Activated CD4-positive, alpha-beta T cell treated with anti-CD3 and anti-CD28 coated beads for 24 hours (primary cell): ENCODE measurements at places on chromosomes 1 and 21.

GRCh38 chr1:22688466-22688865 lies 22.2 kb upstream of the EPHB2 start:
- DNase-seq = no peak

- no peak for DNase-seq
These were observed 68.6 kb downstream of the BACH1 start for GRCh38 chr21:29367335-29367734.

GRCh38 chr1:11283151-11283550 lies 10.2 kb downstream of the UBIAD1 start:
- no peak for DNase-seq

- no peak for DNase-seq
These were observed 35.2 kb upstream of the MAB21L3 start for GRCh38 chr1:116075990-116076389.

DNA sequence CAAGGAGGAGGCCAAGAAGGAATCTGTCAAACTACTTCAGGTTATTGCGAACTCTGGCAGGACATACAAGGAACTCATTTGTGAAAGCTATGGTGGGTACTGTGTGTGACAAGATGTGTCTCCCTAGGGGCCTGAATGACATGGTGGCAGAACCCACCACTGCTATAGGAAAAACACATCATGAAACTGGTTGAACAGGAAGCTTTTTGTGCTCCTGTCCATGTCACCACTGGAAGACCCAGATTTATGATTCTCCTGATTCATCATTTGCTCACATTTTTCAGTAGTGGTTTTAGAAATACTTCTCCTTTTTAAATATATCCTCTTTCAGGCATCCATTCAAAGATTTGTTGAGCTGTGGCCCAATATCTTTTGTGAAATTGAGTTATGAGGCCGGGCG lies 23.6 kb downstream of the ARMH1 start:
- DNase-seq = no peak

GRCh38 chr1:171139890-171140289 lies 45.2 kb upstream of the FMO2 start:
- no peak for DNase-seq

- DNase-seq = no peak
These were observed 37.6 kb downstream of the ELF3 start for GRCh38 chr1:202047977-202048376.

DNA sequence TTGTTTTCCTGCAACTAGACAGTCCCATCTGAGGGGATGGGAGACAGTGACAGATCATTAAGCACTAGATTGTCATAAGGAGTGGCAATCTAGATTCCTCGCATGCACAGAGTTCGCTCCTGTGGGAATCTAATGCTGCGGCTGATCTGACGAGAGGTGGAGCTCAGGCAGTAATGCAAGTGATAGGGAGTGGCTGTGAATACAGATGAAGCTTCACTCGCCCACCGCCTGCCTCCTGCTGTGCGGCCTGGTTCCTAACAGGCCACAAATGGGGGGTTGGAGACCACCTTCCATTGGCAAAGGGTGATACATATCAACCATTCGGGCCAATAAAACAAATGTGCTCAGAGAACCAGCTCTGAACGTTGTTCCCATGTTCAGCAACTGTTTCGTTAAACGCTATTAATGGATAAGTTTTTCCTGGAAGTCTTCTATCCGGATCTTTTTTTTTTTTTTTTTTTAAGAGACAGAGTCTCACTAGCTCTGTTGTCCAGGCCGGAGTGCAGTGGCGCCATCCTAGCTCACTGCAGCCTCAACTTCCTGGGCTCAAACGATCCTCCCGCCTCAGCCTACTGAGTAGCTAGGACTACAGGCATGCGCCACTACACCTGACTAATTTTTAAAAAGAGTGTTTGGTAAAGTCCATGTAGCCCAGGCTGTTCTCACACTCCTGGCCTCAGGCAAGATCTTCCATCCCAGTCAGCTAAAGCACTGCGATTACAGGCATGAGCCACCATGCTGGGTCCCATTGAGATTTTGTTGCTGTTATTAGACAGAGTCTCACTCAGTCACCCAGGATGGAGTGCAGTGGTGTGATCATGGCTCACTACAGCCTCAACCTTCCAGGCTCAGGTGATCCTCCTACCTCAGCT lies 8.7 kb upstream of the RSRP1 start:
- DNase-seq = no peak

DNA sequence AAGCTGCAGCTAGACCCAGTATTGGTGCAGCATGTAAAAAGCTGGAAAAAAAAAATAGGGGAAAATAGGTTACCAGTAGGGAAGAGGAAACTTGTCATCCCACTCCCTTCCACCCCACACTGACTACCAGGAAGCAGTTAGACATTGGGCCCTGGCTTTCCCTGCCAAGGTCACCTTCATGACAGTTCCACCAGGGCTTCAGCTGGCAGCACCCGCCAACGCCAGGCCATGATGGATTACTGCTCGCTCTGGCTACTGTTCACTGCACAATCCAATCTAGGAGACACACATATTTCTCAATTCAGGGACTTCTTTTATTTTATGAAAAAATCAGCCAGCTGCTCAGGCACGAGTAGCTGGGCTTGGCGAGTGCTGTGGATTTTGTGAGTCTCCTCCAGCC lies 127.7 kb downstream of the DMRTA2 start:
- no peak for DNase-seq

- DNase-seq = no peak
These were observed 59.8 kb upstream of the KIF26B start for GRCh38 chr1:245094954-245095353.

GRCh38 chr21:34989337-34990151 lies 59.6 kb downstream of the RUNX1 start:
- peak; percentile 53 for DNase-seq

GRCh38 chr1:27605796-27606707 lies 2.1 kb upstream of the AHDC1 start:
- peak; percentile 40 for DNase-seq

- no peak for DNase-seq
These were observed 39.6 kb upstream of the PRSS38 start for GRCh38 chr1:227775841-227776240.

GRCh38 chr1:30300669-30301068 lies 422.7 kb downstream of the MATN1 start:
- no peak for DNase-seq

DNA sequence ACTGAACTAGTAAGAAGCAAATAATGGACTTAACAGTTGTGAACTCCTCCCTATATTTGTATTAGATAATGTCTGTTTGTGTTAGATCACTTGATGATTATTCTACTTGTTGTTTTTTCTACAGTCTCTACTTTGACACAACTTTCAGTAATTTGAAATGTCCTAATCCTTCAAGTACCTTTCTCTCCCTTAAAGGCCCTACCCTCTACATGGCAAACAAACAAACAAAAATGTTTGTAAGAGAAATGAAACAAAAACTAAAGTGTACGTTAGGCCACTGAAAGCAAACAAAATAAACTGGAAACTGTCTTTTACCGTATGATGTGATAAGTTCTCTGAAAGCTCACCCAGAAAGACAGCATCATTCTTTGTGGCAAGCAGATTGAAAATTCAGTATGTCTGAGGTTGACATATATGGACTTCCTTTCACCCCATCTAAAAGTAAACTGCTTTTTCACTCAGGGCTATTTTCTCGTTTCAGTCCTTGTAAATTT lies 255.9 kb upstream of the SNX7 start:
- no peak for DNase-seq

DNA sequence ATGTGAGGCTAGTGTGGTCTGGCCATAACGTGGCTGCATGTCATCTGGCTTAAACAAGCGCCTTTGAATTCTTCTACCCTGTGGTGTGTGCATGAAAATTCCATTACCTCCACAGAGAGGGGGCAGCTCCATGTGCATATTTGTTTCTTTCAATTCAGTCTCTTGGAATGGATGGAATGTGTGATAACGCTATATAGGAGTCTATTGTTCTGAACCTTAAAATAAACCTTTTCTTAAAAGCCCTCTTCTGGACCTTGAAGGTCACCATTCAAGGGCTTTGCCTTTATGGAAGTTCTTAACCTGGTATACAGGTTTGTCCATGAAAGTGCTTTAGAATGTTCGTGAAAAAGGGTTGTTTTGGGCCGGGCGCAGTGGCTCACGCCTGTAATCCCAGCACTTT lies 118.2 kb upstream of the ADGRL2 start:
- DNase-seq = no peak

DNA sequence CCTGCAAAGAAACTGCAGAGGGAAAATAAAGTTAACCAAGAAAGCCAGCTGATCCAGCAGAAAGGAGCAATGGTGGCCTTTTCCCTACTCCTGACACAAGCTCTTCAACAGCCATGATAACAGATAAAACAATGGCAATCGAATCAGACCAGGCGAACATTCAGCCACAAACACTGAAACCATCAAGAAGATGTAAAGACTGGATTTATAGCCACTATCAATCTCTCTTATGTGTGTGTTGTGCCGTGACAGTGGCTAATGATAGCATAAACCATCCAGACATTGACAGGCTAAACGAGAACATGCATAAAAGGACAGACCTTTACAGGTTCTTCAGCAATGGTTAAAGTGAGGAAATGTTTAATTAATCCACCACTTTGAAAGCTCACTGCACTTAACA lies 78.1 kb upstream of the RAB4A start:
- no peak for DNase-seq

DNA sequence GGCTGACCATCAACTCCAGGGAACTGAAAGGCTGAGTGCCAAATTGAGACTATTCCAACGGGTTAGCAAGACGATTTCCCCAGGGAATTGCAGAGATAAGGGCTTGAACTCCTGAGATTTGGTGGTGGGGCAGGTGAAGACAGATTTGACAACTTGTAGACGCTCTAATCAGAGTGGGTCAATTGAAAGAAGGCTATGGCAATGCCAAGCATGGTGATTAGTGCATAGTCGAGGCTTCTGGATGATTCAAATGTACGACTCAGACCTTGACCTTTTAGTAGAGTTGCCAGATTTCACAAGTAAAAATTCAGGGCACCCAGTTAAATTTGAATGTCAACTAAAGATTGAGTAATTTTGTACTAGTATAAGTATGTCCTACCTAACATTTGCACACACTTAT lies 302.1 kb upstream of the SPAG17 start:
- DNase-seq = no peak

DNA sequence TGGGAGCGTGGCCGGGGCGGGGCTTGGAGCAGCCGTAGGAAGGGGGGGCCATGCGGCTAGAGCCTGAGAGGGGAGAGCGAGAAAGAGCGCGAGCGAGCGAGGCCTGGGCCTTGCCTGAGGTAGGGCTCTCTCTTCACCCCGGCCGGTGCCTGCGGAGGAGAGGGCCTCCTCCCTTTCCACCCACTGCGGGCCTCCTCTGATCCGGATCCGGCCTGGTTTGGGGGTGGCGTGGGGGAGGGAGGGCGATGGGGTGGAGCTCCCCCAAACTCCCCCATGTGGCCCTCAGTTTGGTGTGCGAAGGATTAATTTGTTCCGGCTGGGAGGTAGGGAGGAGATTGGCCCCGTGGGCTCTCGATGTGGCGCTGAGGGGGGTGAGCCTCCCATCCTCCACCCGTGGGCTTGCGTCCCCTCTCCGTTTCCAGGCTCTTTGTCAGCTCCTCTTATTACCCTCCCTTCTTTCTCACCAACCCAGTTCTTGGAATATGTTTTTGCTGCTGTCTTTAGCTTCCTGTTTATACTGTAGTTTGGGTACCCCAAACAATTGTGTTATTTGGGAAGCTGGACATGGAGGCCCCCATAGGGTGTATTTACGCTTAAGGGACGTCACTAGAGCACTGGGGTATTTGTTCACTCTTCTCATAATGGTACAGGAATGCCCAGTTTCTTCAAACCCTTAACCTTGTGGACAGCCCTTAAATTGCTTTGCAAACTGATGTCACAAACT lies 685 bp downstream of the UBAP2L start:
- DNase-seq = peak; percentile 48

DNA sequence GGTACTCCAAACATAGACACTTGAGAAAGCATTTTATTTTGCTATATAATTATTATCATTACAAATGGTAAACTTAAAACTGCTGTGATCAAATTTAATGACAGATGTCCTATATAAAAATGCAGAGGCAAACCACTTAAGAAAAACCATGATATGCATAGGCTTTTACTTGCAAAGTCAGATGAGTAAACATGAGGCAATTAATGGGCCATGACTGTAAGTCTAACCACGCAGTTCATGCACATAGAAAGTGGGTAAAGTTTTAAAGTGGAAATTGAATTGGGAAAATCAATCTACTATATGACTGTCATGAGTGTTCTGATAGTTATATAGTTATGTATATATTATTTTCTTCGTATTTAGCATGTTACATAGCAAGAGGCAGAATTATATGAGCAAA lies 219.2 kb downstream of the PTPRC start:
- no peak for DNase-seq

- DNase-seq = no peak
These were observed 17.6 kb downstream of the FAM177B start for GRCh38 chr1:222754366-222755139.

- DNase-seq = no peak
These were observed 10.8 kb downstream of the MCL1 start for GRCh38 chr1:150568594-150568966.

GRCh38 chr1:116379057-116379630 lies 6.1 kb downstream of the ATP1A1 start:
- DNase-seq = no peak

DNA sequence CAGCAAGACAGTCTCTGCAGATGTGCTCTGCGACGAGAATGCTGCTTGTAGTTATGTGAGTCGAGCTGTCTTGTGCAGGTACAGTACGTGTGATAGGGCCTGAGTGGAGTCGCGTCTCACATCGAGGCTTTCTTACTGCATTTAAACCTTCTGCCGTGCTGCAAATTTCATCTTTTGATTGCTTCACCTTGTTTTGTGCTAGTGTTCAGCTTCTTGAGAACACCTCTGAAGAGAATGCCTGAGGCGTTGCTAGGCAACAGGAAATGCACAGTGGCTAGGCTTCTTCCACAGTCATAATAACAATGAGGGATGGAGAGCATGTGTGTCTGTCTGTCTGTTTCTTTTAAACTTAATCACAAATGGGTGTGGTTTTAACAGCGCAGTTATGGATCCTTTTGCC lies 52.9 kb downstream of the MRPS6 start:
- no peak for DNase-seq

GRCh38 chr1:173758980-173759379 lies 44.2 kb downstream of the KLHL20 start:
- no peak for DNase-seq

DNA sequence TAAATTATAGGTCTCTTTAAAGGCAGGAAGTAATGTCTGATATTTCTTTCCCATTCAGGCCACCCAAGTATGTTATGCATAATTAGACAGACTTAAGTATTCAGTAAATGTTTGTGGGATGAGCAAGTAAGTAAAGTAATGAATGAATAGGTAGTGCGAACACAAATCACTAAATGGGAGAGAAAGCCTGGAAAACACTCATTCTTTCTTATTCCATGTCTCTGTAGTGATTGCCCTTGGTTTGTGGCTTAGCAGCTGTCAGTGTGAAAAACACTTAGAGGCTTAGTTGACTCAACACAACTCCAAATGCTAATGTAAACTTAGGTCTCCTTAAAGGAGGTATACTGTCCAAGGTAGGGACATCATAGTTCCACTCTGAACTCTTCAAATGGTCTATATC lies 182.5 kb downstream of the ZC3H11B start:
- DNase-seq = no peak
